ENCODE measurements at places on chromosomes 3 and 15.
A peak's percentile ranks its signal among the peaks of the same experiment; 100 is the strongest.

GRCh38 chr3:39376959-39377634 is 6.1 kb upstream of the SLC25A38 start:
- no peak for DNase-seq

- DNase-seq: no peak
Observed at GRCh38 chr3:52714335-52715302, 8.7 kb downstream of the SPCS1 start.

- no peak for DNase-seq
Observed at GRCh38 chr15:94451466-94451865, 220.1 kb downstream of the MCTP2 start.

GRCh38 chr15:58490086-58490887 is 58.5 kb downstream of the LIPC start:
- DNase-seq: no peak

GRCh38 chr3:130857336-130858026 is 36.4 kb upstream of the ATP2C1 start:
- no peak for DNase-seq

GRCh38 chr15:96553931-96554330 is 223.4 kb downstream of the NR2F2 start:
- no peak for DNase-seq

GRCh38 chr3:58335652-58335947 is 2.9 kb downstream of the PXK start:
- no peak for DNase-seq

DNA sequence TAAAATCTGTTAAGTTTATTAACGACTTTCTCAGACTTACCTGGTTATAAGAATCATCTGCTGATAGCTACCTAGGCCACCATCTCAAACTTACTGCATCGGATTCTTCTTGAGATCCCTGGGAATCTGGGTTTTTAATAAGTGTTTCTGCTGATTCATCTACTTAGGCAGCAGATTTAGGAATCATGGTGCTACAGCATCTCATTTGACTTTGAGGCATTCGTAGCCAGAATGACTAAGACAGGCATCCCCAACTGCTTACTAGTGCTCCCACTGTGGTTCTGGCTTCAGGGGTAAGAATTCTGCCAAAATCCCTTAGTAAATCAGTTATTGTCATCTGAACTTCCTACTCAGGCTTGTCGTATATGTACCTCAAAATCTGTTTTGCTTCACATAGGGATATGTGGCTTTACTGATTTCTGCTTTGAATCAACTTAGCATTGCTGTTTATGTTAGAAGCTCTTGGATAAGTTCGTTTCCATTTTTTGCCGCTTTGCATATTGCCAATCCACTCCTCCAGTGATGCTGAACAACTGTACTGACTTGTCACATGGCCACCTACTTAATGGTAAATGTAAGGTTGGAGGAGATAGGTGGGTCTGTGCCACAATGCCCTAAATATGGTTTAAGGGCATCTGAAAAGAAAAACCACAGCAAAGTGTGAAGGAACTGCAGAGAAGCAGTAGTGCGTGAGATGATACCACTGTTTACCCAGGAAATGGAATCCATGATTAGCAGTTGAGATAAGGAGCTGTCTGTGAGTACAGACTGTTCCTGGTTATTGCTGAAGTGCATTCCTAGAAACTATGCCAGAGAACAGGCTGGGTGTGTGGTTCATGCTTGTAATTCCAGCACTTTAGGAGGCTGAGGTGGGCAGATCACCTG is 60.3 kb downstream of the MAP6D1 start:
- peak; percentile 38 for DNase-seq

DNA sequence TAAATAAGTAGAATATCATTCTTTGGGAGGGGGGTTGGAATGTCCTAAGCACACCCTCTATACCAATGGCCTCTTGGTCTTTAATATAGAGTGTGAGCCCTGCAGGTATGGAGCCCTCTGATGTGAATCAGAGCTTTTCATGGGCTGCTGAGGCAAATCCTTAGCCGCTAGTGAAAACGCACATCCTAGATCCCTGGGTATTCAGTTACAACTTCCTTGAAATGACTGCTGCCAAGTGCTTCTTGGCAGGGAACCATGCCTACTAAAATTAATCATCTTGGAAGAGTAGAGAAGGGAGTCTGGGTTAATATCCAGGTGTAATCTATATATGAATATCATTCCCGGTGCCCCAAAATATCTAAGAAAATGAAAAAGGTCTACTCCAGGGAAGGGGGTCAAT is 109.1 kb downstream of the POLQ start:
- DNase-seq: no peak

DNA sequence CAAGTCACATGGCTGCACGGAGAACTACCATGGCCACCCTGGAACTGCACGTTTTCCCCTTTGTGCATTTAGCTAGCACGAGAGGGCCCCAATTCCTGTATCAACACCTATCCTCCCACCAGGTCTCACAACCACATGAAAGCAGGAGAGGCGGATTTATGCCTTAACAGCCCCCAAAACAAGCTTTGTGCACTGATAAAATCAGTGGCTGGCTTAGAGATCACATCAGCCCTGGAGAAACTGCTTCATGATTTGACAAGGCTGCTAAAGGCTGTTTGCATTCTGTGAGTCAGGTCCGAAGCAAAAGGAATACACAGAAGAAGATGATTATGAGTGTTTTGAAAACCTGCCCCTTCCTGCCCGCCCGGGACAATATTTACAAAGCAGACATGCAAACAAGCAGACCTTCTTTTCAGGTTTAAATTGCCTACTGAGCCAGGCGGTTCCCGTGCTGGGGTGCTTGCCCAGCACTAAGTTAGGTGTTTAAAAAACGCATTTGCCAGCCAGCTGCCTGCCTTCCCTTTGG is 25.9 kb downstream of the CEMIP start:
- no peak for DNase-seq

- DNase-seq: no peak
Observed at GRCh38 chr3:110686701-110687100, 384.9 kb upstream of the NECTIN3 start.

DNA sequence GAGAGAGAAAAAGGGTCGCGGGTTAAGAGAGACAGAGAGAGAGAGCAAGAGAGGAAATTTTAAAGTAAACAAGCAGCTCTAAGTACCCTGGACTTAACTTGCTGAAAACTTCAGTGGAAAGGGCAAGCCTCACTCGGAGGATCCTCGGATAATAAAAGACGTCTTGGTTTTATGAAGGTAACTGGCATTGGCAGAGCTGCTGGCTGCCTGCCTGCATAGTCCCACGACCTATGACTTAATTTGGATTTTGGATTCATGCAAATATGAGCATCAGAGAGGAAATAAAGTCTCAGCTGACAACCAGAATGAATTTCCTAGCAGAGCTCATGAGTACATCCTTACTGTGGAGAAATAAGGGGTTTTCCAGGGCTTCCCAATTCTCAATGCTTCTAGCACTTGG is 95.1 kb upstream of the PDZRN3 start:
- no peak for DNase-seq

DNA sequence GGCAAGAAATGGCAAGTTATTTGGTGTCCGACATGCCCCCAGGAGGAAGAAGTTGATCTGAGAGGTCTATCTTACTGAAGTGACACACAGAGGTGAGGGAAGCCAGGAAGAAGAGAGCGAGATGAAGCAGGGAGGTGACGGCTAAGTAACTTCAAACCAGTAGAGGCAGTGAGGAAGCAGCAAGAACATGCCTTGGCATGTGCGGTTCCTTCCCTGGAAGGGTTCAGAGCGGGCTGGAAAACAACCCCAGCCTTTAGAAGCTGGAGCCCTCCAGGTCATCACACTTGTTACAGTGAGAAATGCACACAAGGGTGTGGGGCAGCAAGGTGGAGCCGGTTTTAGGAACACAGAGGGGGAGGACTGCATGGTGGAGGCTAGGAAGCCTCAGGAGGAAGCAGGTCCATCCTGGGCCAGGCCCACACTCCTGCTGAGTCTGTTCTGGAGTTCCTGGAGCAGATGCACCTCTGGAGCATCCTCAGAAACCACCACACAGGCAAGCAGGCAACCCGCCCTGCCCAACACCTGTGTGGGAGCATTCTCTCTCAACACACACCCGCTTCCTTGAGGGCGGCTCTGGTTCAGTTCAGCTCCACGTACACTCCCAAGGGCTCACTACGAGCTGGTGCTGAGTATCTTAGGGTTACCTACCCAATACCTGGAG is 47.1 kb downstream of the POC1A start:
- DNase-seq: no peak

DNA sequence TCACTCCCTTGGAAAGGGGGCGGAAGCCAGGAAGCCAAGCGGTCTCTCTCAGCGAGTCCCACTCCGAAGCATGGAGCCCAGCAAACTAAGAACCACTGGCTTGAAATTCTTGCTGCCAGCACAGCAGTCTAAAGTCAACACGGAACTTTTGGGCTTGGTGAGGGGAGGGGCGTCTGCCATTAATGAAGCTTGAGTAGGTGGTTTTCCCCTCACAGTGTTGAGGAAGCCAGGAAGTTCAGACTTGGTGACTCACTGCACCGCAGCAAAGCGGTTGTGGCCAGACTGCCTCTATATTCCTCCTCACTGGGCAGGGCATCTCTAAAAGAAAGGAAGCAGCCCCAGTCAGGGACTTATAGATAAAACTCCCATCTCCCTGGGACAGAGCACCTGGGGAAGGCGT is 665.4 kb upstream of the CBLB start:
- DNase-seq: no peak

DNA sequence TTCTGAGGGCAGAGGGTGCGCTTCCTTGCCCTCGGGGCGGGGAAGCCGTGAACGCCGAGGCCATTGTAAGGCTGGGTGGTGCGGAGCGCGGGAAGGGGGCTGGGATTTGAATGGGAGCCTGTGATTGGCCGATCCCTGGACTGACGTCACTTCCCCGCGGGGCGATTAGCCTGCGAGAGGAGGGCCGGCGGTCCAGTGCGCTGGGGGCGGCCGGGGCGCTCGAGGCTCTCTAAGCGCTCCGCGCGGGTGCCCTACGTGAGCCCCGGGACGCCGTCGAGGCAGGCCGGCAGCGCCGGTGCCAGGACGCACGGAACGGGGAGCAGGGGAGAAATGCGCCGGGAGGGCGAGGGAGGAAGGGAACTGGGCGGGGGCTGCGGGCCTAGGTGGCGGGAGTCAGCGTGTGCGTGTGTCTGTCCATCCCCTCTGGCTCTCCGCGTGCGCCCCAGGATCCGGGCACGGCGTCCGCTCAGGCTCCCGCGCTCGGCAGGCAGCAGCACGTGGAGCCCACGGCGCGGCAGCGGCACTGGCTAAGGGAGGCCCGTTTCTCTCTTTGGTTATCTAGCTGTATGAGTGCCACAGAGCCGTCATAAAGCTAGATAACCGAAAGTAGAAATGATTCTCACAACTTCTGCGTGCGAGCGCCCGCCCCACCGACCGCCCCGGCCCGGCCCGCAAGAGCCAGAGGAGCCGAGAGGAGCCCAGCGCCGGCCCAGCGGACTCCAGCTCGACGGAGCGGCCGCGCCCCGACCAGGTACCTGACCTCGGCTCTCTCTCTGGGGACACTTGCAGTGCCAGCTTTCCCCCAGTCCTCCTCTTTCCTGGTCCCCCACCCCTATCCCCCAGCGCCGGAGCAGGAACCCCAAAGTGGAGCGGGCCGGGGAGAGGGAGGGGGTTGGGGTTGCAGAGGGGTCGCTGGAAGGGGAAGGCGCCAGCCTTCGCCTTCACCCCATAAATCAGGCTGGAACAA is 33.1 kb upstream of the POLG start:
- peak; percentile 64 for DNase-seq

GRCh38 chr3:36011791-36012190 is 368.5 kb upstream of the STAC start:
- DNase-seq: no peak

DNA sequence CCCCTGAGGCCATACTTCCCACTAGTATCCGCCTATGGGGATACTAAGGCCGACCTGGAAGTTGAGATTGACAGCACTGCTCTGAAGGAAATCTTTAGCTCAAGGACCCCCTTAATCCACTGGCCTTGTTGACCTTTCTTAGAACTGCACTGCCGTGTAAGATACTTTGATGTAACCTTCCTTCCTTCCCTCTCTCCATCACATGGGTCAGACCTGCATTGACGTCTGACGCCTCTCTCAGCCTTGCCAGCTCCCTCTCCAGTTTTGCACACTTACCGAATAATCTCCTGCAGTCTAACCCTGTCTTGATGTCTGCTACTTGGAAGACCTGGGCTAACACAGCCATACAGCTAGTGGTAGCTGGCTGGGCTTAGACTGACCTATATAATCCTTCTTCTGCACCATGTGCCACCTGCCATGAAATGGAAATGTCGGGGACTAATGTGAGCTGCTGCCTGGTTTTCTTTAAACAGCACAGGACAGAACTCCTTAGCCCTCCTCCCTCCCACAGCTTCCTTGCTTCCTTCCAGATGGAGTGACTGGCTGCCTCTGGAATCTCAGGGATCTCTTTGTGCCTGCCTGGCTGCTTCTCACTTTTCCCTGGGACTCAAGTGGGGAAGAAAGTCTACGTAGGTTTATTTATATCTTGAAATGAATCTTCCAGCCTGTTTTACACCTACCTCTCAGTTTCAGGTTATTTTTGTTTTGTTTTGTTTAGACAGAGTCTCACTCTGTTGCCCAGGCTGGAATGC is 39.2 kb upstream of the HERC1 start:
- no peak for DNase-seq

GRCh38 chr3:122679882-122680474 is 661 bp upstream of the PARP14 start:
- no peak for DNase-seq

DNA sequence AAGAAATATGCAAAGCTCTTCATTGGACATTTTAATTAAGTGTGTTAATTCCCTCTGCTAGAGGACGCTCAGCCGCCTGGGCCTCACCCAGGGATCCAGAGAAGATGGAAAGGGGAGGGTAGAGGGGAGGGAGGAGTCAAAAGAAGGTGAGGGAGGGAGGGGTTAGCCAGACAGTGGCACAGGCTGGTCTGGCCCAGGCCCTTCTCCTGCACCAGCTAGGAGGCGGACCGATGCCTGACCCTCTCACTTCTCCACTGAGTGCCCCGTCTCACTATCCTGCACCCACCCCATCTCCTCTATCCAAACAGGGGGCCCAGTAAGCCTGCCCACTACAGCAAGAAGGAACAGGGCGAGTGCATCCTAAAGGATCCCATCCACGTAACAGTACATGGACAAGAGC is 22.9 kb downstream of the RAB6B start:
- DNase-seq: no peak

DNA sequence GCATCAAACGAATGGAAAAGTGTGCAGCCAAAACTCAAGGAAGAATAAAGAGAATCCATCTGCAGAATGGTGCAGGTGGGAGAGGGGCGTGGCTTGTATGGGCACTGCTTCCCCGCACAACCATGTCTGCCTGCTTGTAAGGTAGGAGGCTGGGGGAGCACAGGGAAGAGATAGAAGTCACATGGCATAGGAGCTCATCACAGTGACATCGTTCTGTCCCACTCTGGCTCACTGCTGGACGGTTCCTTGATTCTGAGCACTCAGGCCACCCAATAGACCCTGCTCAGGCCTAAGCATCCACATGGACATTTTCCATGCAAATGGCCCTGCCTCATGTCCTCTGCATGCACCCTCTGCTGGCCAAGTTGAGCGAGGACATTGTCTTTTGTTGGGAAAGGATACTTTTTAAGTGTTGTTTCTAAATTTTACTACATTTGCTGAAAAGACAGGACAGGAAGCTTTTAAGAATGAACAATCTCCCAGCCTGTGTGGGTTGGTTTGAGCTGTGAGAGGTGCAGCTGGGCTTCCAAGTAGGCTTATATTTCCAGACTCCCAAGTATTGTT is 3.1 kb downstream of the MYLK start:
- peak; percentile 41 for DNase-seq
